ENCODE measurements at places on chromosomes 1 and 21. TPM values are rescaled to one million over a fixed set of nuclear protein-coding genes. Genes with fewer than 3 reads are reported as not detected.

GRCh38 chr21:16426936-16427335 is 697.2 kb downstream of the USP25 start:
- DNase-seq: no peak

GRCh38 chr1:234520908-234521817 is 42.2 kb upstream of the TARBP1 start:
- DNase-seq: no peak

Gene UBE2G2
- polyA plus RNA-seq: 53.8 TPM

- DNase-seq: no peak
These were observed 8.7 kb upstream of the TNFRSF4 start for GRCh38 chr1:1222575-1223225.

DNA sequence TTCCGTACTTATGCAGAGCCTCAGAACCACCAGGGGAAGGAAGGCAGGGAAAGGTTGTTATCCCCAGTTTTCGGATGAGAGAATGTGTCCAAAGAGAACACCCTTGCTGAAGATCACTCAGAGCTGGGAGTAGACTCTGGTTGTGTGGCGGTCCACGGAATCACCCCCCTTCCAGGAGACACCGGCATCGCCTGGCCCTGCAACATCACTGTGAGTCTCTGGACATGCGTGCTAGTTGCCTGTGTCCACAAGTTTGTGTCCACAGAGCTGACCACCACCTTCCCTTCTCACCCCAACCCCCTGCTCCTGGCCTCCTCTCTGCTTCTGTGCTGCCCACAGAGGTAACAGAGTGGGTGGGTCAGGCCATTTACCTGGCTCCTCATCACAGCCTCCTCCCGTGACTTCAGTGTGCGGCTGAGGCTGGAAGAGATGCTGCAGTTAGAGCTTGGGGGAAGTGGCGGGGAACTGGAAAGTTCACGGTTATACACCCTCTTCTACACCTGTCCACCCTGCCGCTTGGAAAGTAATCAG is 7.3 kb downstream of the MYBPH start:
- DNase-seq: no peak

- no peak for DNase-seq
These were observed 25.6 kb downstream of the DPYD start for GRCh38 chr1:97895278-97895677.

Gene GUCA2B
- not detected for polyA plus RNA-seq

GRCh38 chr1:41046347-41046775 is 24.8 kb upstream of the SLFNL1 start:
- DNase-seq: no peak

DNA sequence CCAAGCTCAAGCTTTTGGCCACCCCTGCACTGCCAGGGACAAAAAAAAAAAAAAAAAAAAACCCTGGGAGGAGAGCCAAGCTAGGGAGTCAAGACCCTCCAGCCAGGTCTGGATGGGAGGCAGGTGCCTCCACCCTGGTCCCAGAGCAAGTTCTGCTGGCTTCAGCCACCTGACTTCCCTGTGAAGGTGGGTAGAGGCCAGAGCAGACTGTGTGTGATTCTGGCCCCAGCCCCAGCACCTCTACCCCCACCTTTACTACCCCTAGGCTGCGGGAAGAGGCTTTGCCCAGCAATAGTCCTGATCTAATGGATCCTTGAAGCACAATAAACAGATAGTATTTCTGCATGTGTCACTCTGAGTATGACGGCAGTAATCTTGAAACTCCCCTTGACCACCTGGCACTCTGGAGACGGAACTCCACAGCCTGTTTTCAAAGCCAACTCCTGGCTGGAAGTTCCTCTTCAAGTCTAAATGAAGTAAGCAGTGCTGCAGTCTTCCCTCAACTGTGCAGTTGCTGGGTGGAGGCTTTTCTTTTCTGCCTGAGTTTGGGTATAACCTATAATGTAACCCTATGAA is 9.8 kb downstream of the PDZK1IP1 start:
- no peak for DNase-seq

Gene SLC37A1
- 8.8 TPM for polyA plus RNA-seq

Gene MPL
- not detected for polyA plus RNA-seq

Data from naive B cell (primary cell).